ENCODE measurements at places on chromosomes 6 and 20.

DNA sequence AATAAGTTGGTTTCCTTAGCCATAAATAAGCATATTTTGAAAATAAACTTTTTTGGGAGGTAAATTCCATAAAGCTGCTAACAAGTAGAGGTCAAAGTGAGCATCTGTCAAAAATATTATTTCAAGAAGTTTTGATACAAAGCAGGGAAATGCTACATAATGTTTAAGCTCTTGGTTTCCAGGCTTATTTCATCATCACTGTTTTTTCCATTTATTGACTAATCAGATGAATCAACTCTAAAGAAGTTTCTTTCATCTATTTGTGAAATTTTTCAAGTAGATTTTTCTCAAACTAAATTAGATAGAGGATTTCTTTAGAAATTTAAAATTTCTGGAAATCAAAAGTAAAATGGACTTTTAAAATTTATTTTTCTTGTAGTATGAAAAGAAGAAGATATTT lies 89.5 kb upstream of the TBX18 start:
- DNase-seq = no peak

DNA sequence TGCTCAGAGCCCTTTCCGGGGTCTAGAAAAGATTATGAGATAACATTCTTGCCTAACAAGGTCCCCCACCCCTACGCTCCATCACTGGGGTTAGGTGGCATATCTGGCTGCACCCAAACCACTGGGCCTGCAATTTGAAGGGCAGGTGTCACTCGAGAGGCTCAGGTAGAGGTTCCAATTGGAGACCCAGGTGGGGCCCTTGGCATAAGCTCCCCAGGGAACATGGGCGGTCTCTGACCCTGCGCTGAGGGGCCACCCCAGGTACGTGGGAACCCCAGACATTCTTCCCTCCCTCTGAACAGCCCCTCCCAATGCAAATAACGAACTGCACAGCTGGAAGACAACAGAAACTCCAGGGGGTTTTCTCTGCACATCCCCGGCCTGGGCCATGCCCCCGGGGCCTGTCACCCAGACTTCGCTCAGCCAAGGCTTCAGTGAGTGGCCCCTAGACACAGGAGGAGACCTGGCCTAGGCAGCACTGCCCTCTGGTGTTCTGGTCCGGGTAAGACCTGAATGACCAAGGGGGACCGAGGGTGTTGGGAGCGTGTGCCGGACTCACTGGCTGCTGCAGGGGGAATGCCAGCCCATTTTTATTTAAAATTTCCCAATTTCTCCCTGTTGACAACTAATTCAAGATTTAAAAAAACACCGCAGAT lies 47.5 kb downstream of the DSTN start:
- DNase-seq = peak; percentile 61

- no peak for DNase-seq
These were observed 344.8 kb downstream of the THBS2 start for GRCh38 chr6:168908887-168909286.

DNA sequence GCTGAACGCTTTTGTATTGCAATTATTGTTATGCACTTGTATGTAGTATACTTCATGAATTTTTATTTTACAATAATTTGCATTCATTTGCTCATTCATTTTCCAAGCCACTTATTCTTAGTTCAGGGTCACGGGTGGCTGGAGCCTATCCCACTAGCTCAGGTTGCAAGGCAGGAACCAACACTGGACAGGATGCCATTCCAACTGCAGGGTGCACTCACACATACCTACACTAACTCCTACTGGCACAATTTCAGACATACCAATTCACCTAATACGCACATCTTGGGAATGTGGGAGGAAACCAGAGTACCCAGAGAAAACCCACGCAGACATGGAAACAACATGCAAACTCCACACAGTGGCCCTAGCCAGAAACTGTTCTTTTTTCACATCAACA lies 61.8 kb downstream of the LMBRD1 start:
- DNase-seq = no peak

DNA sequence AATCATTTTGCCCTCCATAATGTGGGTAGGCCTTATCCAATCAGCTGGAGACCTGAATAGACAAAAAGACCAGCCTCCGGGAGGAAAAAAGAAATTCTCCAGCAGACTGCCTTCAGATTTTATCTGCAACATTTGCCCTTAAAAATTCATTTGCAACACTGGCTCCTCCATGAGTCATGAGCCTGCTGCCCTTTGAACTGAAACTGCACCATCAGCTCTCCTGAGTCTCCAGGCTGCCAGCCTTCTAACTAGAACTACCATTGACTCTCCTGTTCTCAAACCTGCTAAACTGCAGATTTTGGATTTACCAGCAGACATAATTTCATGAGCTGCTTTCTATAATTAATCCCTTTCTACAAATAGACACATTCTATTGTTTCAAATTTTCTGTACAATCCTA lies 223.9 kb upstream of the THEMIS start:
- no peak for DNase-seq

- DNase-seq = no peak
These were observed 77.7 kb downstream of the EFHC1 start for GRCh38 chr6:52497652-52498408.

DNA sequence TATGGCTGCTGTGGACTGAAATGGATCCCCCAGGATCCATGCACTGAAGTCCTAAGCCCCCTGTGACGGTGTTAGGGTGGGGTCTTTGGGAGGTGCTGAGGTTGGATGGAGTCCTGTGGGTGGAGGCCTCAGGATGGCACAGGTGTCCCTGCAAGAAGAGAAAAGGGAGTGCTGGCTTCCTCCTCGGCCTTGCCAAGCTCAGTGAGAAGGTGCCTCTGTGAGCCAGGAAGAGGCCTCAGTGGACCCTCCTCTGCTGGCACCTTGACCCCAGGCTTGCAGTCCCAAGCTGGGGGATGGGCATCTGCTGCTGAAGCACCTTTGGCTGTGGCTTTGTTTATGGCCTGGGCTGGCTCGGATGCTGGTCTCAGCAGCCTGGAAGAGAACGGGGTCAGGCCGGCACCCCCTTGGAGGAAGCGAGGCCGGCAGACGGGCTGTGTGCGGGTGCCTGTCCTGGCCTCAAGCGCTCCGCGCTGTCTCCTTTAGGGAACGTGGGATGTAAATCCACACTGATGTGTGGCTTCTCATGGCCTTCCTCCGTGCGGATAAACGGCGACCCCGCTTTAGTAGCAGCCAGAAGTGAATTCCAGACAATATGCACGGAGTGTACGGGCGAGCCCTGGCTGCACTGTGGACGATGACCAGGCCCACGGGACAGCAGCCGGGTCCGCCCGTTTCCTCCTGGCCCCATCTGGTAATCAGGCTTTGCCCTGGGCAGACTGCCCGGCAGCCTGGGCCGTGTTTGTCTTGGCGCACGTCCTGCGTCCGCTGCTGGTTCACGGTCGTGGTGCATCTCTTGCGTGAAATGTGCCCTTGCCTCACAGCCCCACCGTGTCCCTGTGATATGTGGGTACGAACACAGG lies 182.6 kb downstream of the ERMARD start:
- no peak for DNase-seq

DNA sequence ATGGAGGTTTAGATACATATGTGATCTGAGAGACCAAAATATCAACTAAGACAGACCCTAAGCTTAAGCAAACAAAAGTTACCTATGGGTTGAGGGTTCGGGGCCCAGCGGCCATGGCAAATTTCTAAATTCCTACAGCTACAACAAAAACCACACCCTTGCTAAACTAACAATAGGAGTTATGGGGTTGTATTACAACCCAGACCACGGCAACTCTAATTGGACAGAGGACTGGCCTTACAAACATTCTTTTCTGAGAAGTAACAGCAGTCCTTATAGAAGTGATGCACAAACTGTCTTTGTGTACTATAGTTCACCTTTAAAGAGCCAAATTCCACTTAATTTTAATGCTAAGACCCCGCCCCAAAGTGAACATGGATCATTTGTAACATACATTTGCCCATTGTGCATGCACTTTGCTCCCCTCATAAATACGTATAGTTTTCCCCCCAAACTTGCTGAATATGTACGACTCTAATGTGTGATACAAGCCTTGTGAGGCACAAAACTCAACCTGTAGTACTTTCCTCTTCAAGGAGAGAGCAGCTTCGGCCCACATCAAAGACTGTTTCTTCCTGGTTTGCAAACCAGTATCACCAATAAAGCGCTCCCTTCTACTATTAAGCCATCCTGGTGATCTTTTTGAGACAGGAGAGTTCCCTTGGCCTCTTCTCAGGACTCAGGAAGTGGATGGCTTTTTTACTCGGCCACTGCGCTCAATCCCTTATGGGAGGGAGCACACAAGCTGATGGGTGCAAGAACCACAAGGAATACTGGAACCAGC lies 25.6 kb upstream of the MBOAT1 start:
- no peak for DNase-seq

DNA sequence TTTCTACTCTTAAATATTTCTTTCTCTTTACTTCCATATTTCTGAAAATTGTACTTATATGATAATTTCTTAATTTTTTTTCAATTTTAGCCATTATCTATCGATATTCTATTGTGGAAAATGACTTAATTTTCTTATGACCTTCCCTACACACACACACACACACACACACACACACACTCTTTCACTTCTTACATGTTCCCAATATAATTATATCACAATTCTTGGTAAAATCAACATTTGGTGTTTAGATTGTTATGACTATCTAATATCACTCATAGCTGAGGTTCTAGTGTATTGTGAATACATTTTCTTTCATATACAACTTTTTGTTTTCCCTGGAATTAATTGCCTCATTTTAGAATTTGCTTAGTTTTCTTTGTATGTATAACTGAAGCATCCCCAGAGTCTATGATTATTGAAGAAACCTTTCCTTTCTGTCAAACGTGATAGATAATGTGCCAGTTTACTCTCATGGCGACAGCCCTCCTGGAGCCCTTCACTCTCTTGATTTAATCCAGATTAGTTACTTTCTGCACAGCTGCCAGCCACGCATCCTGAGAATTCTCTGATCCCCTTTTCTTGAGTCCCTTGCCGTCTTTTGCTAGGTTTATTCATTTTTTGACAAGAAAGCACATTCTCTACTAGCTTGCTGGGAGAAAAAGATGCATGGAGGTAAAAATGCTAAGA lies 63.4 kb downstream of the RNF182 start:
- no peak for DNase-seq
